ENCODE measurements at places on chromosomes 13 and 19.

DNA sequence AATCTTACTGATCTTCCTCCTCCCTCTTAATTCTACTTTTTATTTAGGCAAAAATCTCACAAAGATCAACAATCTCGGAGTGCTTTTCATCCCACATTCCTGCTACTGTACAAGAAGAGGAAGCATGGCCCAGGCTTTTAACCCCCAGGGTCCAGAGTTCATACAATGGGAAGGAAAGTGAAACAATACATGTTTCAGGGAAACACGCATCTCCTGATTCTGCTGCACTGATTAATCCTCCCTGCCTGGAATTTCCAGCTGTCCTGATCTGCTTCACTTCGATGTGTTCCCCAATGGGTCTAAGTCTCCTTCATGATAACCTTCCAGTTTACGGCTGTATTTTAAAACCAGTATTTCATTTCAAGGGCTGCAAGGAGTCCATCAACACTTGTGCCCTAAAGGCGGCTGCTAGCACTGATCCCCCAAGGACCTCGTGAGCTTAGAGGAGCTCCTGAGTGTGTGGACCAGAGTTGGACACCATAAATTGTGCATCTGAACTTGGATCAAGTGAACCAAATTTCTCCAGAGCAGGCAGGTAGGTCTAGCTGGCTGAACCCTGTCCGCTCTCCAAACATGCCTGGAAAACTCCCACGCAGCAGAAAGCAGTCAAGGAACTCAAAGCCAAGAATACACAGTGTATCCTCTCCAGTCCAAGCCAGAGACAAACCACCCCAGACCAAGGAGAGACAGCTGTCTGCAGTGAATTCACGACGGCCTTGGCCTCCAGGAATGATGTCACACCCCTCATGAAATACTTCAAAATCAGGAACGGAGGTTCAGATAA is 44.3 kb downstream of the COL4A1 start:
- no peak for DNase-seq

DNA sequence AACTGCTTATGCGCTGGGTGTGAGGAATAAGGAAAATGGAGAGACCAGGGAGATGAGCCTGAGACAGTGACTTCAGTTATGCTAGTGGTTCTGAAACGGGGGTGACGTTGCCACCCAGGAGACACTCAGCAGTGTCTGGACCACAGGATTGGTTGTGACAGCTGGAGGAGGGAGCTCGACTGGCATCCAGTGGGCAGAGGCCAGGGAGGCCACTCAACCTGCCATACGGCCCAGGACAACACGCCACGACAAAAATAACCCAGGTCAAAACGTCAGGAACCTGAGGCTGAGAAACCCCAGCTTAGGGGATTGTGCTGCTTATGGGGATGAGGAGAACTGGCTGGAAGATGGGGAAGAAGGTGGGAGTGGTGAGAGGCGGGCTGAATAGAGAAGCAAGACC is 10.4 kb downstream of the ZSCAN5A start:
- no peak for DNase-seq

DNA sequence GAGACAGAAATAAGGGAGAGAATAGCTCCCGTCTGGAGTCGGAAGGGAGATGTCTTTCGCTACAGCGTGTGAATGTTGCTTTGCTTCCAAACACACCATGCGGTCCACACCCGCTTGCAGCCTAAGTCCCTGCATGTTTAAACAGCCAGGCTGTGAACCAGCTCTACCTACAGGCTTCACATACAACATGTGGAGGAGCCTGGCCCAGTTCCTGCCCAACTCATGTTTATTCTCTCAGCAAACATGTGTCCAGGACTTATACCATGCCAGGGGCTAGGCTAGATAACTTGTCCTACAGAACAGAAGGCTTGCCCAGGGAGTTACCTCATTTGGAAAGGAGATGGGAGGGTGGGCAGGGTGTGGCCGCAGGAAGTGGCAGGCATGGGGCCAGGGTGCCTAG is 181.5 kb downstream of the FOXO1 start:
- DNase-seq = no peak

DNA sequence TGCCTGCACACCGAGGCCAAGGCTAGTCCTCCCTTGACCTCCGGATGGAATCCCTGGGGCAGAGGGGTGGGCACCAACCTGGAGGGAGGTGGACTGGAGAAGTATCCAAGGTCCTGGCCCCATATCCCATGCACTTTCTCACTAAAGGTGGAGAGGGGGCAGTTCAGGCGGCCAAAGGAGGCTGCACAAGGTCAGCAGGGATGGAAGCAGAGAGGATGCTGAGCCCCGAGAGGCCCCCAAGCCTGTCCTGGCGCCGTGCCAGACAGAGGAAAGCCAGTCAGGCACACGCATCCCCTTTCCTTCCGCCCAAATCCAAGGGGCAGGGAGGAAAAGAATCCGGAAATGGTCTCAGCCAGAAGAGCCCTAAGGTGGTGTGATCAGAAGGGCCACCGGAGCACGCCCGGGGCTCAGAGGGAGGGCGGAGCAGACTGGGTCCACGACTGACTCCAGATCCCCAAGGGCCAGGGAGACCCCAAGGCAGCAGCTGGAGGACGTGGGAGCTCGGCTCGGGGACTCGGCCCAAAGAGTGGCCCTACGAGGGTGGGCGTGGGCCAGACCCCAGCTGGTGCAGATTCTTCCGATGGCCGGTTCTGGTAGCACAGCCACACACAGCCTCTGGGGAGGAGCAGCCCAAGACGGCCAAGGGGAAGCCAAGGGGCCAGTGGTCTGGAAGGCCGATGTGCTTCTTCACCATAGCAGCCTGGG is 60.0 kb downstream of the MLLT1 start:
- DNase-seq = peak; percentile 14

GRCh38 chr13:23394821-23395220 is 38.7 kb downstream of the SACS start:
- no peak for DNase-seq

DNA sequence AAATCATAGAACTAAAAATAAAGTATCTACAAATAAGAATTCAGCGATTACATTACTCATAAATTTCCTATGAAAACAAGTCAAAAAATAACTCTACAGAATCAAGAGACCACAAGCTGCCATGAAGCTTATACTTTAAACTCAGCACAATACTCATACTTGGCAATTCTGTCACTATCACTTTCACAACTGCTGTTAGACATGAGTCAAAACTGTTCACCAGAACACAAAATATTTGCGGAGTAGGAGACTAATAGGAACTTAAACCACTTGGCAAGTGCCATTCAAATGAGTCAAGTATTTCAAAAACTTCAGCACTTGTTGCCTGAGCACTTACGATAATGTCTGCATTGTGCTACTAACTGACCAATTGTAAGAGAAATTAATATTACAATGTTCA is 387.8 kb upstream of the GPC6 start:
- DNase-seq = peak; percentile 86

- no peak for DNase-seq
Observed at GRCh38 chr19:4357921-4358326, 14.6 kb downstream of the MPND start.

DNA sequence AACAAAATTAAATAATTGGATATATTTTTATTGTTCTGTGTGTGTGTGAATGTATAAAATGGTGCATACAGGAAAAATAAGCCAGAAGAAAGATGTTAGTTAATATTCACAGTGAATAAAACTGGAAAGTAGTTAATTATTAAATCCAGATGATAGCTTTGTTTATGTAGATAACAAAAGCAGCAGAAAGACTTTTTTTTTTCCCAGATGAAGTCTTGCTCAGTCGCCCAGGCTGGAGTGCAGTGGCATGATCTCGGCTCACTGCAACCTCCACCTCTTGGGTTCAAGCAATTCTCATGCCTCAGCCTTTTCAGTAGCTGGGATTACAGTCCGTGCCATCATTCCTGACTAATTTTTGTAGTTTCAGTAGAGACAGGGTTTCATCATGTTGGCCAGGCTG is 140.1 kb downstream of the ZNF486 start:
- DNase-seq = no peak

- DNase-seq = no peak
Observed at GRCh38 chr13:99083981-99084380, 106.1 kb upstream of the DOCK9 start.

- DNase-seq = peak; percentile 35
Observed at GRCh38 chr13:47213047-47213446, 316.2 kb upstream of the HTR2A start.

DNA sequence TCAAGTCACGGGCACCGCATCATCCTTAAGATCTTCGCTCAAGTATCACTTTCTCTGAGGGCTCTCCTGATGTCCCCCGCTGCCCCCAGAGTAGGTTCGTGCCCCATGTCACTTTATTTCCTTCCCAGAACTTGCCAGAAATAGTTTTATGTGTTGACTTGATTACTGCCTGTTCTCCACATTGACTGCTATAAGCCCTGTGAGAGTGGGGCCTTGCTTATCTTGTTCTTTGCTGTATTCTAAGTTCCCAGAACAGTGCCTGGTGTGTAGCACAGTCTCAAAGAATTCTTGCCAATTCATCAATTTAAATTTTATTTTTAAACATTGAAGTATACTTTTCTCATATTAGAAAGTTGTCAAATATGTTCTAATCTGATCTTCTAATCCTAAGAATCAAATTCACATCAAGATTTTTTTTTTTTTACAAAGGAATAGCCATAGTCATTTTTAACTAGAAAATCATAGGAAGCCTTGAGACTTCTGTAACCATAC is 32.1 kb upstream of the GPR183 start:
- DNase-seq = no peak

DNA sequence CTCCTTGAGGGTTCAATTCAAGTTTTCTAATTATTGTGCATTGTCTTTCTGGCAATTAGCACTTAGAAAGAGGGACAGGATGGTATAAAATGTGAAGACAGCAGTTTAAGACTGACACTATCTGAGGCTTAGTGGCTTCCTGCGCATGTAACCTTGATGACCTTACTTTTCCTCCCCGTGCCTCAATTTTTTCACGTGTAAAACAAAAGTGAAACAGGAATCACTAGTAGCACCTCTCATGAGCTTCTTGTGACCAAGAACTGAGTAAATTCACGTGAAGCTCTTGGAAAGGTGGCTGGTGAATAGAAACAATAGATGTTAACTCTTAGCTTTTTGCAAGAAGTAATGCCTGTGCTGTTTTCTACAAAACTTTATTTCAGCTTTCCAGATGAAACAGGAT is 233.9 kb downstream of the LMO7 start:
- no peak for DNase-seq

GRCh38 chr13:41746259-41746658 is 214.7 kb downstream of the VWA8 start:
- peak; percentile 71 for DNase-seq

DNA sequence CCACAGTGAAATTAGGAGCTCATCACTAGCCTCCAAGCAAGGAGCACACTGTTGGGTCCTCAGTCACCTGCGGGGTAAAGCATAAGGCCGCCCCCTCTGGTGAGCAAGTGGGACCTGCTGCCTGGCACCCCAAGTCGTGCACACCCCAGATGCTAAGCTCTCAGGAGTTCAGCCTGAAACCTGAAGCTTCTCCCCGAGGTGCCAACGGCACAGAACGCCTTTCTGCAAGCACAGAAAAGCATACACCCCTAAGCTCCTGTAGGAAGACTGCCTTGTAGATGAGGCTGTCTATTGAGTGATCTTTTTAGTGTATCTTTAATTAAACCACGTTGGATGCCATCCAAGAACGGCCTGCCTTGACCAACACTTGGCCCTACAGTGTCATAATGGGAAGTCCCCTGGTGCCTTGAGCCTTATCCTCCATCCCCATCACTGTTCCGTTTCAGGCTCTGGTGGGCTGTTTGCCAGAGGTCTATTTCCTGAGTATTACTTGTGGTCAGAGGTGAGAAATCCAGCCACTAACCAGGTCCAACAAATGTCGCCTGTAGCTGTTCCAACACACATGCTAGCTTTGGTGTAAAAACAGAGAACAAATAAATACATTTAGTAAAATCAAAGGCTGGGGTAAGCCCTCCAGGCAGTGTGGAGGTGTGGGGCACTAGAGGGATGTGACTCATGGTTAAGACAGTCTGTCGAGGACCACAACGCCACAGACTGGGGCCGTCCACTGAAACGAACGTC is 44.8 kb downstream of the C13orf42 start:
- peak; percentile 18 for DNase-seq

DNA sequence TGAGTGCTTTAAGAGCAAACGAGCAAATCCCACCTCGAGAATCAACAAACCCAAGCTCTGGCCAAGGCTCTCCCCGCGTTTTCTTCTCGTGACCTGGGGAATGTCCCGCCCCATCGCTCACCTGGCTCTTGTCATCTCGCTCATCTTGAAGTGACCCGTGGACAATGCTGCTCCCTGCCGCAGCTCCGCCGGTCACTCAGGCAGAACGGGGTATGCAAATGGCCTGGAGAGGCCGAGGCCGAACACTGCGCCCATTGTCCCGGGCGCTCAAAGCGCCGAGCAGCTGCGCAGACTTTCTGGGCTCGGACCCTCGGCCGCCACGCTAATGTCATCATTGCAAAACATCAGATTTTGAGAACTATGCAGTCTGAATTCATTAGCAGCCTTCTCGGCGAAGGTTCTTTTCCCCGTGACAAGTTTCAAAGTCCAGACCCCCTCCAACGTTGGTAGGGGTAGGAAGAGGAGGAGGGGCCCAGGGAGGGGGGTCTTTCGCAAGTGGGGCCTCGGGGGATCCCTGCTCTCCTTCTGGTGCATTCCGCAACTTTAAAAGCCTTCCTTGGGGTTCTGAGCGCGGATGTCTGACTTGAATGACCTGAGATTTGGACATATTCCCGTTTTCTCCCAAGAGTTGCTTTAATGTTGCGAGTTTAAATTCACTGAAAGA is 39.7 kb downstream of the SOX1 start:
- DNase-seq = no peak

- DNase-seq = no peak
Observed at GRCh38 chr13:110650436-110650835, 35.1 kb downstream of the NAXD start.

- DNase-seq = no peak
Observed at GRCh38 chr19:47518139-47518538, 3.3 kb upstream of the NAPA start.

DNA sequence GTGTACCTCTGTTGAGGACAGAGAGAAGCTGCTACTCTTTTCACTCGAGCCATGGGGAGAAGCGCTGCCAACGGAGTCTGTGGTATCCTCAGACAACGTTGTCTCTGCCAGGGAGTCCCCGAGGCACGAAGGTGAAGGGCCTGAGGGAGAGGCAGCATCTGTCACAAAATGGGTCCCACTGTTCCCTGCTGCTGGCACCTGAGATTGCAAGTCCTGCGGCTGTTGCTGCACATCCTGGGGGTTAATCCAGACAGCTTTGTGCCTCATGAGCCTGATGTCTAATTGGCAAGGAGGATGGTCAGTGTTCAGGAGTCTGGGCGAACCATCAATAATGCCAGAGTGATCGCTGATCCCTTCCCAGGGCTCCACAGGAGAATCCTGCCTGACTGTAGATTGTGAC is 15.0 kb downstream of the RUBCNL start:
- DNase-seq = no peak

- no peak for DNase-seq
Observed at GRCh38 chr13:89610881-89611280, 1736.6 kb upstream of the MIR17HG start.

- peak; percentile 79 for DNase-seq
Observed at GRCh38 chr13:77800219-77800618, 102.7 kb downstream of the SLAIN1 start.

GRCh38 chr13:74103196-74103595 is 31.0 kb downstream of the KLF12 start:
- DNase-seq = no peak

GRCh38 chr13:99237981-99238662 is 20.1 kb downstream of the GPR18 start:
- DNase-seq = no peak

GRCh38 chr13:76516586-76516985 is 369.6 kb downstream of the KCTD12 start:
- no peak for DNase-seq
